Stimulated activated CD4-positive, alpha-beta T cell treated with anti-CD3 and anti-CD28 coated beads, Interleukin-2, amount 100 ng/mL, for 24 hours (primary cell): ENCODE measurements at places on chromosomes 12 and 14.
A peak's percentile ranks its signal among the peaks of the same experiment; 100 is the strongest.

DNA sequence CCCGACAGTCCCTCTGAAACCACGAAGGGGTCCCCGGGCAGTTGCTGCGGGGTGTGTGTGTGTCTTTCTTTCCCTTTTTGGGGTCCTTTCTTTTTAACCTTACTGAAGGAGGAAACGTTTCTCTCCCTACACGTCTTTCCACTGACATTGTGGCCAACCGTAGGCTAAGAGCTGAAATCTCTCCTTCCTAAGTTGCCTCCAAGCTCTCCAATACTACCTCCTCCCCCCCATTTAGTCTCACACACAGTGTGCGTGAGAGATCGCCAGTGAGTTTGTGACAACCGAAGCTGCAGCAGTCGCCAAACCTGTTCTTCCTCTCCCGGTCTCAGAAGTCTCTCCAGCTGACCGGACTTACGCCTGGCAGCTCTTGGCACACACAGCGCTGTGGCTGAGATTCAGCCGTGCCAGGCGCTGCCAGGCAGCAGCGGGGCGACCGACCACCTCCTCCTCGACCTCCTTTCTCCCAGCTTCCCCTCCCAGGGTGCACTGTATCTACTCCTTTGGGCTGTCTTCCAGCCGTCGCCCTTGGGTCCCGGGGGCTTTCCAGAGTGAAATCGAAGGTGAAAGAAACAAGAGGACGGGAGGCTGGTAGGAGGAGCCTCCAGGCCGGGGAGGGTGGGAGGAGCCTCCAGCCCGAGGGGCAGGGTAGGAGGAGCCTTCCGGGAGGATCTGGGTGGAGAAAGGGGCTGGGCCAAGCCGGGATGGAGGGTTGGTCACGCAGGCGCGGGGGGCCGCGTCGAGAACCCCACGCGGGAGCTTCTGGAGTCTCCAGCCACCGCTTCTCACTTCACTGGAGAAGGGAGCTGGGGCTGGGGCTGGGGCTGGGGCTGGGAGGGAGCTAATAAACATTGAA is at the start of gene TMTC2:
Gene TMTC2 (plus strand): TSS at position 739 of the 853 bp plus-strand sequence.
- DNase-seq, result peak; percentile 92

DNA sequence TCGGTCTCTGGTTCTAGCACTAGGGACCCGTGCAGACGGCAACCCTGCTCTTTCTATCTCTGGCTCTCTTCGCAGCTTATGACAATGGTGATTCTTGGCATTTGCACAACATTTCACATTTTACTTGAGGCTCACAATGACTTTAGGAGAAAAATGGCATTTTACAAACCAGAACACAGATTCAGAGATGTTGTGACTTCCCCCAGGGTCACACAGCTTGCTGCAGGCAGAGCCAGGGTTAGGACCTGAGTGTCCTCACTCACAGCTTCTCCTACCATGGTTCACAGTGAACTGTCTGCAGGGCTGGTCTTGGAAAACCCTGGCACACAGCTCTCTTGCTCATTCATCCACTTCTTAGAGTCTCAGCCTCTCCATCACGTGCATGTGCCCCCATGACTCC is 23.7 kb downstream of the P2RX7 start:
- DNase-seq, result no peak

DNA sequence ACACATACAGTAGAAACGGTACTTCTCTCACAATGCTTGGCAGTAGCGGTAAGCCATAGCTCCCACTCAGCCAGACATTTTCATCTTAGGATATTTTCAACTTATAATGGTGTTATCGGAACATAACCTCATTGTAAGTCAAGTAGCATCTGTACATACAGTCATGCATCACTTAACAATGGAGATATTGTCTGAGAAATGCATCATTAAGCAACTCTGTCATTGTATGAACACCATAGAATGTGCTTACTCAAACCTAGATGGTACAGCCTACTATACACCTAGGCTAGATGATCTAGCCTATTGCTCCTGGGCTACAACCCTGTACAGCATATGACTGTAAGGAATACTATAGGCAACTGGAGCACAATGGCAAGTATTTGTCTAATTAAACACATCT is 40.8 kb downstream of the RPS6KA5 start:
- no peak for DNase-seq

DNA sequence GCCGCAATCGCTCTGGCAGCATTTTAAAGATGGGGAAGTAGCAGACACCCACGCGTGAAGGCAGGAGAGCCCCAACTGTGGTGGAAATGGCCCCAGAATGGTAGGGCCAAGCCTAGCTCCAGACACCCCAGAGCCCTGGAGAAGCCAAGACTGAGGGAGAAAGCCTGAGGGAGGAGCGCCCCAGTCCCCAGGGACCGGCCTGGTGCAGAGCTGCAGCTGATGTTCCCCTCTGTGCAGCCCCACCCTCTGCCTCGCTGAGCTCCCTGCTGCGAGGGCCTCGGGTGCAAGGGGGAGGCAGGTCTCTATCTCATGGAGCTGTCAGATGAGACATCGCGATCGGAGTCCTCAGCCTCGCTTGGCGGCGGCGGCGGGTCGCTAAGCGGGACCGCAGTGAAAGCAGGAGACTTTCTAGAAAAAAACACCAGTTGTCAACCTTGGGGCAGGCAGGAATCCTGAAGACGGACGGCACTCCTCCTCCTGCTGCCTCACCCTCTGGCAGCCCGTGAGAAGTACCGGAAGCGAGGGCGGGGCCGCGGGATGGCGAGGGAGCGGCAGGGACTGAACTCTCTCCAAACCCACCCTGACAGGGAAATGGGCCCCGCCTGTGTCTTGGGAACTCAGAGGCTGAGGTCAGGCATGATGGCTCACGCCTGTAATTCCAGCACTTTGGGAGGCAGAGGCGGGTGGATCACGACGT is 6.0 kb downstream of the GAPDH start:
- DNase-seq, result peak; percentile 60

GRCh38 chr12:31922341-31923062 is 36.7 kb upstream of the RESF1 start:
- DNase-seq, result no peak

DNA sequence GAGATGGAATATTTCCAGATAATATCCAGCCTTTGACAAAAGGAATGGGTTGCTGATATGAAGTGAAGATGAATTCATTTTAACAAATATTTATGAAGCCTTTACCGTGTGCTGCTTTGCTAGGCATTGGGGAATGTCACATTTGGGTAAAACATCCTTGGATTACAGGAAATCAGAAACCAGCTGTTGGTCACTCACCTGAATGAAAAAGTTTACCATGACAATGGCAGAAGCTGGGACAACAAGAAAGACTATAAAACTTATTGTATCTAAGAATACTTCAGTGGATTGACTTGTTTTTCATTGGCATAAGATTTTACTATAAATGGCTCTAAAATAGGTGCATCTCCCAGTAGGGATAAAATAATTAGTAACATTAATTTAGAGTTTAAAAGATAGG is 19.7 kb downstream of the PPP4R4 start:
- DNase-seq, result no peak

- no peak for DNase-seq
Observed at GRCh38 chr14:22870811-22871223, 723 bp upstream of the LRP10 start.

GRCh38 chr12:92539976-92540781 is 162.6 kb upstream of the PLEKHG7 start:
- no peak for DNase-seq

DNA sequence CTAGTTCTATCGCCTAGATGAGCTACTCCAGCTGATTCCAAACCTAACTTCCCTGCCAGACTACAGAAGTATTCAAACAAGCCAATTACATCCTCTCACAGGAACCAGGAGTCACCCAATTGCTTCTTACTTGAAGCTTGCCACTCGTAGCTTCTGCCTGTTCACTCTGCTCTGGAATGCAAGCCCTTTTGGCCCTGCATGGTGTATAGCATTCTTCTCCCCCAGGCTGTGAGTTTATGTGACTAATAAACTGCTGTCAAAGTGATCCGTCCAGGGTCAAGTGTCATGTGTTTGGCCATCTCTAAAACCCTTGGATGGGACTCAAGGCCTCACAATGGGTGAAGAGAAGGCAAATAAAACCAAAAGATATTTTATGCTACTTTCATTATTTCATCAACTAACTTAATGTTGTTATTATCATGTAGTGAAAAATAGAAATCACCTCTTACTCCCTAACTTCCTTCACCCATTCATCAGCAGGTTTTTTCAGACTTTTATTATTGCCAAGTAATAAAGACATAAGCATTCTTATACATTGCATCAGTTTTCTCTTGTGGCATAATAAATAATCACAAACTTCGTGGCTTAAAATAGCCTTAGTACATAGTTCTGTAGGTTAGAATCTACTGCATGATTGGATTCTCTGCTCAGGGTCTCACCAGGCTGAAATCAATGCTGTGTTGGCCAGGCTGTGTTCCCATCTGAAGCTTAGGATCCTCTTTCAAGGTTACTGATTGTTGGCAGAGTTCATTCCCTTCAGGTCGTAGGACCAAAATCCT is 1981.7 kb upstream of the FLRT2 start:
- no peak for DNase-seq
